Stimulated activated CD8-positive, alpha-beta memory T cell treated with anti-CD3 and anti-CD28 coated beads, Interleukin-15, amount 100 ng/mL, for 4 hours (primary cell): ENCODE measurements at places on chromosomes 5 and 9.

- DNase-seq = no peak
Measured at GRCh38 chr5:59055745-59056448, 473.0 kb downstream of the RAB3C start.

DNA sequence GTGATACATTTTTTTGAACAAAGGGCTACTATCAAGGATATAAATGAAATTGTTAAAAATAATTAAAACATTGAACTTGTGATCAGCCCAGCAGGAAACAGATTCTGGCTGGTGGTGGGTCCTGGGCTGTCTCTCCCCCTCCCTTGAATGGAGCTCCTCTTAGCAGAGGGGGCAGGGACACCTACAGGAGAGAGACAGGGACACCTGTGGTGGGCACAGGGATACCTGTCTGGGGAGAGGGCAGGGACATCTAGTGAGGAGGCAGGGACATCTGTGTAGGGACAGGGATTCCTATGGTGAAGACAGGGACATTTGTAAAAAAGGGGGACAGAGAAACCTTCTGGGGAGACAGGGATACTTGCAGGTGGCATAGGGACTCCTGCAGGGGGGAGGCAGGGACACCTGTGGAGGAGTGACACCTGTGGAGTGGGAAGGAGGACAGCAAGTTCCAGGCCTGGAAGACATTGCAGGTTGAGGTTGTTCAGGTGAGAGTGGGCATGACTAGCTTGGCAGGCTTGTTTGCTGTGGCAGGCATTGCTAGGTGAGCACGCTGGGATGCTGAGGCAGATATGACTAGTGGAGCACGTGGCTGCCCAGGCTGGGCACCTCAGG, 264.2 kb downstream of the IRX2 start:
- no peak for DNase-seq

GRCh38 chr9:98045234-98046179, 11.0 kb upstream of the NANS start:
- no peak for DNase-seq

DNA sequence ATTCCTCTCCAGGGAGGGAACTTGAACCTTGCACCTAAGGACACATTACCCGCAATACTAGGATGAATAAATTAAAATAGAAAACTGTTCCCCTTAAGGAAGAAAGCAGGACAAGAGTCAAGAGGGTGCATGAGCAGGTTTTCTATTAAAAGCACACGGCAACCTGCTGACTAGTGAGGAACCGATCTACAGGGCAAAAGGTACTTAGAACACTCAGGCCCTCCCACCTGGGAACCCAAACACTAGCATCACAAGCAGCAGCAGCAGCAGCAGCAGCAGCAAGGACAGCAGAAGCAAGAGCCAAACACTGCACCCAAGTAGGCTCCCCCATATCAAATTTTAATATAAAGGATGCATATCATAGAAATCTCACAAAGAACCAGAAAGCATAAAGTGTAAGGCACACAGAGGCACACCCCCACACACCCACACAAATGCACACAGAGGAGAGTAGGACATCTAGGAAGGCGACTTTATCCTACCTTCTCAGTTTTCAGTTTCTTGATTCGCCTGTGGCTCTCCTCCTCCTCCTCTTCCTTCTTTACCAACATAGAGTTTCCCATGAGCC, 2.8 kb downstream of the ZNF608 start:
- DNase-seq = no peak
